Natural killer cell (primary cell): ENCODE measurements at places on chromosomes 12 and 14. TPM values are rescaled to one million over a fixed set of nuclear protein-coding genes. Genes with fewer than 3 reads are reported as not detected.

DNA sequence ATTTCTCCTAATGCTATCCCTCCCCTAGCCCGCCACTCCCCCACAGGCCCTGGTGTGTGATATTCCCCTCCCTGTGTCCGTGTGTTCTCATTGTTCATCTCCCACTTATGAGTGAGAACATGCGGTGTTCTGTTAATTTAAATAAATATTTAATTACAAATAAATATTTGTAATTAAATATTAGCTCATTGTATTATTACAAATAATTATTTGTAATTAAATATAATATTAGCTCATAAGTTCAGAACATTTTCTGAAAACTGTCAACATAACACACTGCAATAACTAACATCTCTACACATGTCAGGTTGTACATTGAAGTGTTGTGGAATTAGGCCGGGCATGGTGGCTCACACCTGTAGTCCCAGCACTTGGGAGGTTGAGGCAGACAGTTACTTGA is 5.4 kb downstream of the RAB3IP start:
- no peak for DNase-seq

GRCh38 chr12:31369712-31370521 is 44.0 kb upstream of the SINHCAF start:
- no peak for DNase-seq

DNA sequence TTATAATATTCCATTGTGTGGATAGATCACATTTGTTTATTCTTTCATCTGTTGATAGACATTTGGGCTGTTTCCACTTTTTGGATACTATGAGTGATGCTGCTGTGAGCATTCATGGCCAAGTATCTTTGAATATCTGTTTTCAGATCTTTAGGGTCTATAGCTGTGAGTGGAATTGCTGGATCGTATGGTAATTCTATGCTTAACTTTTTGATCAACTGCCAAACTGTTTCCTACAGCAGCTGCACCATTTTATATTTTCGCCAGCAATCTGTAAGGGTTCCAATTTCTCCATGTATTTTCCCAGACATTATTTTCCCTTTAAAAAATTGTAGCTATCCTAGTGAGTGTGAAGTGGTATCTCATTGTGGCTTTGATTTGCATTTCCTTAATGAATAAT is 238.1 kb downstream of the AACS start:
- no peak for DNase-seq

DNA sequence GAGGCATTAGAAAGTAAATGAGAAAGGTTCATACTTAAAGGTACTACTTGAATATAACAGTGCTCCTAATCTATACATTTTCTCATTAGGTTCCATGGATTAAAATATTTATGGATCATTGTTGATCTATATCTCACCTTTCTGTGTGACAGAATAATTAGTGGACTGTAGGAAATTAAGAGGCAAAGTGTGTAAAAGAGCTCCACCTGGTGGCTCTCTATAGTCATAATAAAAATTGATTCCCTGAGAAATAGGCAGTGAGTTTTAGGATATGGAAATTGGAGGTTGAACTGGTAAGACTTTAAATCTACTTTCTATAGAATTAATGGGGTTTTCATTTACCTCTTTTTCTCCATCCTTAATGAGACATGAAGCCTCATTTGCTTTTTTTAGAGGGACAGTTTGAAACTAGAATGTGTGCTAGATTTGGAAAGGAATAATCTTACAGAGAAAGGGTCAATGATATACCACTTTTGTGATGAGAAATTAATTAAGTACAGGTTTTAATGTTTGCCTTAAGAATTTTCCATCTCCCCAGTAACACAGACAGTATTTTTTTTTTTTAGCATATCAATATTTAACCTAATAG is 11.8 kb upstream of the DERA start:
- DNase-seq: no peak

DNA sequence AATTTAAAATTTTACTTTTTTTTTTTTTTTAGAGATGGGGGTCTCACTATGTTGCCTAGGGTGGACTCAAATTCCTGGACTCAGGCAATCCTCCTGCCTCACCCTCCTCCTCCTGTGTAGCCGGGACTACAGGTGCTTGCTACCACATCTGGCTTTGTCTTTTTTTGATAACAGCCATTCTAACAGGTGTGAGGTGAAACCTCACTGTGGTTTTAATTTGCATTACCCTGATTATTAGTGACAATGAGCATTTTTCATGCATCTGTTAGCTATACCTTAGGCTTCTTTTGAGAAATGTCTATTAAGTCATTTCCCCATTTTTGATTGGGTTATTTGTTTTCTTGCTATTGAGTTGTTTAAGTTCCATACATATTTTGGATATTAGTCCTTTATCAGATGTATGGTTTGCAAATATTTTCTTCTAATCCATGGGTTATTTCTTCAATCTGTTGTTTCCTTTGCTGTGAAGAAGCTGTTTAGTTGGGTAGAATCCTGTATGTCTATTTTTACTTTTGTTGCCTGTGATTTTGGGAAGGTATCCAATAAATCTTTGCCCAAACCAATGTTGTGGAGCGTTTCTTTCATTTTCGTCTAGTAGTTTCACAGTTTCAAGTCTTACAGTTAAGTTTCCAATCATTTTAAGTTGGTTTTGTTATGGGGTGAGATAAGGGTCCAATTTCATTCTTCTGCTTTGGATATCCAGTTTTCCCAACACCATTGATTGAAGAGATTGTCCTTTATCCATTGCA is 86.1 kb downstream of the MYF5 start:
- DNase-seq: no peak

GRCh38 chr14:106216679-106217078 is 690.3 kb downstream of the TMEM121 start:
- no peak for DNase-seq

- DNase-seq: no peak
Measured at GRCh38 chr12:38154096-38155019, 162.2 kb upstream of the ALG10B start.

DNA sequence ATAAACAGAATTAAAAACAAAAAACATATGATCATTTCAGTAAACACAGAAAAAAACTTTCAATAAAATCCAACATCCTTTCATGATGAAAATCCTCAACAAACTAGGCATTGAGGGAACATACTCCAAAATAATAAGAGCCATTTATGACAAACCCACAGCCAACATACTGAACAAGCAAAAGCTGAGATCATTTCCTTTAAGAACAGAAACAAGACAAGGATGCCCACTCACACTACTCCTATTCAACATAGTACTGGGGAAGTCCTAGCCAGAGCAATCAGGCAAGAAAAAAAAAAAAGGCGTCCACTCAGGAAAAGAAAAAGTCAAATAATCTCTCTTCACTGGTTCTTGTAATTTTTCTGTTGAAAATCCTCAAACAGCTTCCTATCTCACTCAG is 30.1 kb downstream of the MRPL42 start:
- DNase-seq: no peak

DNA sequence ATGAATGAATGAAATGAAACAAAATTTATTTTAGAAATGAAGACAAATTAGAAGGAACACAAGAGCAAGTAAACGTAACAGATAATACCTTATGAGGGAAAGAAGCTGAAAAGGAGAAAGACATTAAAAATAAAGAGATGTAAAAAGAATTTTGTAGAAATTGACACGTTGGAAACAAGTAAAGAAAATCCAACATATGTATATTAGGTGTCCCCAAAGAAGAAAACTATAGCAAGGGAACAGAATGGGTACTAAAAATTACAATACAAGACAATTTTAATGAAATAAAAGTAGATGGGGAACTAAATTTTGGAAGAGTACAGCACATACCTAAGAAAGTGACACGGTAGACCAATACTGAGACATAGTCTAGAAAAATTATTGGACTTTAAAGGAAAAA is 16.7 kb downstream of the DNM1L start:
- DNase-seq: no peak

DNA sequence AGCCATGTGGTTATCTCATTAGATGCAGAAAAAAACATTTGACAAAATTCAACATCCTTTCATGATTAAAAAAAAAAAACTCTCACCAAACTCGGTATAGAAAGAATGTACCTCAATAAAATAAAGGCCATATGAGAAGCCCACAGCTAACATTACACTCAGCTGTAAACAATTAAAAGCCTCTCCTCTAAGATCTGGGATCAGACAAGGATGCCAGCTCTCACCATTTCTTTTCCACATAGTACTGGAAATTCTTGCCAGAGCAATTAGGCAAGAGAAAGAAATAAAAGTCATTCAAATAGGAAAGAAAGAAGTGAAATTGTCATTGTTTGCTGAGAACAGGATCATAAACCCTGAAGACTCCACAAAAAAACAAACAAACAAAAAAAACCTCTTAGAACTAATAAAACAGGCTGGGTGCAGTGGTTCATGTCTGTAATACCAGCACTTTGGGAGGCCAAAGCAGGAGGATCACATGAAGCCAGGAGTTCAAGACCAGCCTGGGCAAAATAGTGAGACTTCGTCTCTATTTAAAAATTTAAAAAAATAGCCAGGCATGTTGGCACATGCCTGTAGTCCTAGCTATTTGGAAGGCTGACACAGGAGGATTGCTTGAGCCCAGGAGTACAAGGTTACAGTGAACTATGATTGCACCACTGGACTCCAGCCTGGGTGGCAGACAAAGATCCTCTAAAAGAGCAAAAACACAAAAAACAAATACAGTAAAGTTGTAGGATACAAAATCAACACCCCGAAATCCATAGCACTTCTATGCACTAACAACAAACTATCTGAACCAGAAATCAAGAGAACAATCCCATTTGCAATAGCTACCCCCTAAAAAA is 114.4 kb downstream of the FOXA1 start:
- DNase-seq: no peak

DNA sequence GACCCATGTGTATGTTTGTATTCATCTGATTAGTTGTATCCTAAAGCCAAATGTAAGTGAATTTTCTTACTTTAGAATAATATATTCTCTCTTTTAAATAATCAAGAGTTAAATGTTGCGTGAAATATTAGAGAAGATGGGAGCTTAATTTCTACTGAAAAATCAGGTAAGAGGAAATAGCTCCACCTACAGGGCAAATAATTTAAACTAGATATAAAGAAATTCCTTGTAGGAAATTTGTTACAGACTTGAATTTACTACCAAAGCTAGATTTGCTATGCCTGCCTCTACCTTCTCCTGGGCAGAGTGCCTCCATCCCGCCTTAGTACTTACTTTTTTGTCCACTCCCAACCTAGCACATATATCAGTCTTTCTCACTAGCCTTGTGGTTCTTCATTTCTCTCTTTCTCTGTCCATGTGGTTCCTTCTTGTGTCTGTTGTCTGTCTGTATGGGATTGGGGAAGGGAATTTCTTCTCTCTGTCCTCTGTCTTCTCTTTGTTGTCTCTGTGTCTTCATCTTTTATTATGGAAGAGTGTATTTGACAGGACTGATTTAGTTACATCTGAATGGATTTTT is 44.7 kb downstream of the PALS1 start:
- DNase-seq: peak; percentile 59

DNA sequence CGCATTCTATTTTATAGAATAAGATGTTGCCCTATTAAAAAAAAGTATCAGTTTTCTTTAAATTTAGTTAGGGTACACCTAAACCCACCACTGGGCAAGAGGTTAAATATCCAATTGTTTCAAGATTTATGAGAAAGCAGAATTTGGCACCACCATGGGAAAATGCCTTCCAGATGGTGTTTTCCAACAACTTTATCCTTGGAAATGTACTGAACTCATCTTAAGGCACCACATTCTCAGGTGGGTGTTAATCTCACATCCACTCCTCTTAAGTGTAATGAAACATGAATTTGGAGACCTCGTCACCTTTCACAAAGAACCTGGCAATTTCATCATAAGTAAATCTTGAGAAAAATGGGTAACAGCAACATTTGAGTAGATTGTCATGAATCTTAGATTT is 13.1 kb downstream of the CBX5 start:
- no peak for DNase-seq

- DNase-seq: no peak
Measured at GRCh38 chr14:92339426-92339825, 16.5 kb downstream of the SLC24A4 start.

GRCh38 chr12:108589028-108589839 is 8.7 kb downstream of the TMEM119 start:
- no peak for DNase-seq

- DNase-seq: peak; percentile 61
Measured at GRCh38 chr14:89221109-89221810, 195.8 kb downstream of the FOXN3 start.

DNA sequence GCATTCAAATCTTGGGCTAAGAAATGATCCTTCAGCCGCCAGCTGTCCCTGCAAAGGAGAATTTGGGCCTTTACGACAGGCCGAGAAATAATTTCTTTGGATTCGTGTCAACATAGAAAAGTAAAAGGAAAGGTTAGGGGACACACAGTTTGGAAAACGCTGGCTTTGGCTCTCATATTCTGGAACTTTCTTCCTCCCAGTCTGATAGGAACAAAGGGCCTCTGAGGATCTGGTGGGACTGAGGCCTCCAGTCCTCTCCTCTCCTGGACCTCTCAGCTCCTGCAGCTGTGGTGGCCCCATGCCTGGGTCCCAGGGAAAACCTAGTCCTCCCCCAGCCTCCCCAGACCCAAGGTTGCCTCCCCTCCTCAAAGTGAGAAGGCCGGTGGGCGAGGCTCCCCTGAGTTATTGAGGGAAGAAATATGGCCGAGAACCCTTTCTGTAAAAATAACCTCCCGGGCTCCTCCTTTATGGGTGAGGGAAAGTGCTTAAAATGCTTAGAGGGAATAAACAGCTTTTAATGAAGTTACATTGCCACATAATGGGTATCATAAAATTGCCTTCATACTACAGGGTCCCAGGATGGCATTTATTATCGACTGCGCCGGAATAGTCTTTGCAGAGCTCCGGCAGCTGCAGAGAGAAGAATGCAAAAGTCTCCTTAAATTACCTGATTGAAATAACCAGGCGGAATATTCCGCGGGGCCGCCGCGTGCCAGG is 188.3 kb downstream of the PHETA1 start:
- DNase-seq: no peak

The CCDC88C gene
- total RNA-seq: 516 TPM

The AKAP5 gene
- total RNA-seq: 12.0 TPM

The PTPRQ gene
- not detected for total RNA-seq

The SERPINA12 gene
- total RNA-seq: not detected

The SERPINA1 gene
- total RNA-seq: 65.3 TPM

The CPNE6 gene
- total RNA-seq: not detected

The TIMELESS gene
- 11.1 TPM for total RNA-seq

The PGAM5 gene
- 21.9 TPM for total RNA-seq

The DHRS7 gene
- total RNA-seq: 139 TPM

The TAS2R7 gene
- total RNA-seq: not detected

The MIPOL1 gene
- total RNA-seq: not detected

The CCNK gene
- 165 TPM for total RNA-seq

The RBM25 gene
- total RNA-seq: 182 TPM

The LALBA gene
- total RNA-seq: not detected

The CCDC175 gene
- not detected for total RNA-seq

The CIT gene
- total RNA-seq: 4.2 TPM
